ENCODE measurements at places on chromosomes 16 and 17.

- no peak for DNase-seq
Observed at GRCh38 chr17:38693700-38694329, 11.3 kb upstream of the MLLT6 start.

GRCh38 chr17:7732981-7733539 lies 15.5 kb downstream of the DNAH2 start:
- no peak for DNase-seq

GRCh38 chr16:30541502-30542329 lies 7.1 kb upstream of the ZNF747 start:
- no peak for DNase-seq

DNA sequence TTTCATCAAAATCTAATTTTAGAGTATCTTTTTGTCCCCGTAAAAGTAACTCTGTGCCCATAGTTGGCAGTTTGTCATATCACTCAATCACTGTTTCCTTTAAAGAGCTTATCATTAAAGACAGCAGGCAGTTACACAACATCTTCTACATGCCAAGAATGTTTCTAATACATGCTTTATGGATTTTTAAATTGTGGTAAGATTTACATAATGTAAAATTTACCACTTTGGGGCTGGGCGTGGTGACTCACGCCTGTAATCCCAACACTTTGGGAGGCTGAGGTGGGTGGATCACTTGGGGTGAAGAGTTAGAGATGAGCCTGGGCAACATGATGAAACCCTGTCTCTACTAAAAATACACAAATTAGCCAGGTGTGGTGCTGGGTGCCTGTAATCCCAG lies 687.2 kb downstream of the WWOX start:
- no peak for DNase-seq

DNA sequence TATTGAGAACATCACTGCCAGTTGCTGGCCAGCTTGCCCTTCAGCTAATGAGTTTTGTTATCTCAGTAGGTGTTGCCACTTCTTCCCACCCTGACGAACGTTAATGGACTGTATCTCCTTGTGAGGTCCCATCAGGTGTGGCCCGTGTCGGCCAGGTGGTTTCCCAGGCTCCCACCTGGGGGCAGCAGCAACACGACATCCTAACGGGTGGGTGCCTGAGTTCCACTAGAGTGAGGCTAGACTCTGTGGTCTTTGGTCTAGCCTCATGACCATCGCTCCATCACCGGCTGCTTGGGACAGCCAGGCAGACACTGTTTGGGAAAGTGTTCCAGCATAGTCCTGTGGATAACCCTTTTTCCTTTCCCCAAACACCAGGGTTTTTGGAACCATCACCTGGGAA lies 45.6 kb upstream of the LCMT1 start:
- DNase-seq, result no peak

DNA sequence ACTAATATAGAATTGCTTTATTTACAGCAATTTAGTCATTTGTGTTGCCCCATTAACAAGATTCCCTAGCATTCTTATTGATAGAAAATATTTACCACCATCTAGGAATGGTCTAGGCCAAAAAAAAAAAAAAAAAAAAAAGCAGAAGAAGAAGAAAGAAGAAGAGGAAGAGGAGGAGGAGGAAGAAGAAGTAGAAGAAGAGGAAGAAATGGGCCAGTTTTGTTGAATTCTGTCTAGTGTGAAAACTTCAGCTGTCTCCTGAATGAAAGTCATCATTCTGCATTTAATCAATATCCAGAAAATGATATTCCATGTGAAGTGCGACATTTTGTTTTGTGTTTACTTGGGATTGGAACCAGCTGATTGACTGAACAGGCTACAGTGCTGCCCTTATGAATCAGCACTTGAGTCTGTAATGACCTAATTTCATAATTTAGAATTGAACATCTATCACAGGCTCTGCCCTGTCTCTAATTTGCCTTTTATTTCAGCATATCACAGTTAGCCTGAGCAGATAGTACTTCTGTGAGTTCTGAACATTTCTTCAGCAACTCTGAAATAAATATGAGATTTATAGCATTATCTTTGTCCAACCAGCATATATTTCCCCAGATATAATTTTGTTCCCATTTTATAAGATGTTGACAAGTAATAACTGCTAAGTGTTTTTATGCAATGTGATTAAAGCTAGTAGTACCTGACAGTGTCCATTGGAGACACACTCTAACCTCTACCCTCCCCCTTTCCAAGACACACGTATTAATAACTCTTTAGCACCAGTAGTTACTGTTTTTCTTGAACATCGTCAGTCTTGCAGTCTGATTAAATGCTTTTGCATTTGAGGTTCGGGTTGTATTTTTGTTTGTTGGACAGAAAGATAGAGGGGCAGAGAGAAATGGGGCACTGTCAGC lies 5.9 kb downstream of the ANKFN1 start:
- DNase-seq, result no peak

DNA sequence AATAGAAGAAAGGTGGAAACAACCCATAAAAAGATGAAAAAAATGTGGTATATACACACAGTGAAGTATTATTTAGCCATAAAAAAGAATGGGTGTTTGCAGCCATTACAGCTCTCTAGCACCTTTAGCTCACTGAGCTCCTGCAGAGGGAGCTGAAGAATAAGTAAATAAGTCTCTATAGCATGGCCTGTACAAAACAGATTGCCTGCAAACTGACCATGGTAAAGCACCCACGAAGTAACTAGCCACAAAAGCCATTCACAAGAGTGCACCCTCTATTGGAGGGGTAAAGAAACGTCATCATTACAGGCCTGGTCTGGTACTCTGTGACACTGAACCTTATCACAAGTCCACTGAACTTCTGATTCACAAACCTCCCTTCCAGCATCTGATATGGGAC lies 76.3 kb downstream of the USP32 start:
- no peak for DNase-seq

DNA sequence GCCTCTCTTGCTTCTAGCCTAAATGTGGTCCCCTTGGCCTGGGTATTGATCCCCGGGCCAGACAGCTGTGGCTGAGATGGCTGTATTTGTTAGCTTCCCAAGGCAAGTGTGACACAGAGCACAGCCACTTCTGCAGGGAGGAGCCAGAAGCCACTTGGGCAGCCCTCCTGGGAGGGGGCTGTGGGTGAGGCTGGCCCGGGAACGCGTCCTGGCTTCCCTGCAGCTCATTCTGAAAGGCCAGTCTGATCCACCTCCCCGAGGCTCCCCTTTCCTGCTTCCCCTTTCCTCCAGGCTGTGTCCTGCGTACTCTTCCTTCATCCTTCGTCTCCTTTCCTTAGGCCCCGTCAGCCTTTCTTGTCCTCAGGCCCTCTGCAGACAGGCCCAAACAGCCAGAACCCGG lies 8.0 kb downstream of the SERPINF2 start:
- no peak for DNase-seq

GRCh38 chr17:48502901-48503300 lies 27.9 kb downstream of the HOXB1 start:
- DNase-seq, result no peak

DNA sequence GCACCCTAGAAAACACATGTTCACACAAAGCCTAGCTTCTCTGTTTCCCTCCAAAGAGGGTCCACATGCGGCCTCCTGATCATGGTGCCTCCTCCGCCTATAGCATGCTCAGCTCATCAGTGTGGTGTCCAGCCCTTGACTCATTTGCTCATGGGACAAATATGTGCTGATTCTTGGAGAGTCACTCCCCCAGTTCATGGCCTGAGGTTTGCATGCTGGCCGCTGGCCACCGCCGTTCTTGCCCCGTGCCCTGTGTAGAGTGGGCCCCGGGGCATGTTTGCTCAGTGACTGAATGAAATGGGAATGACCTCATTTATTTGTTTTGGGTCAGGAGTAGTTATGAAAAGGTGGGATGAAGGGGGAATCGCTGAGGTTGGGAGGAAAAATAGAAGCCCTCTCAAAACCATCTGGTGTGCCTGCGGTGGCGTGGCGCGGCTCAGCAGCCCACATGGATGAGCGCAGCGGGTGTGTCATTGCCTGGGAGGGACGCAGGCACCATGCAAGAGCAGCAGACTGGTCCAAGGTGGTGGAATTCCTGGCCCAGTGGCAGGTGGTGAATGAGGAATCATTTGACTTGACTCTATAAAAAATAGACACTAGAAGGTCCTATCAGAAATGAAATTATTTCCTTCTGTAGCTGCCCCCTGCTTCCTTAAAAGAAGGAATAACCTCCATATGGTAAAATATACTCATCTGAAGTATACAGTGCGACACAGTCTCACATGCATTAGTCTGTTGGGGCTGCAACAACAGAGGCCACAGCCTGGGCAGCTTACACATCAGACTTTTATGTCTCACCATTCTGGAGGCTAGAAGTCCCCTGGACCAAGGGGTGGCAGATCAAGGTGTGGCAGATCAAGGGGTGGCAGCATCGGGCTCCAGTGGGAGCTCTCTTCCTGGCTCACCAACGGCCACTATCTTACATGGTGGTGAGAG lies 31.7 kb downstream of the CRISPLD2 start:
- no peak for DNase-seq

DNA sequence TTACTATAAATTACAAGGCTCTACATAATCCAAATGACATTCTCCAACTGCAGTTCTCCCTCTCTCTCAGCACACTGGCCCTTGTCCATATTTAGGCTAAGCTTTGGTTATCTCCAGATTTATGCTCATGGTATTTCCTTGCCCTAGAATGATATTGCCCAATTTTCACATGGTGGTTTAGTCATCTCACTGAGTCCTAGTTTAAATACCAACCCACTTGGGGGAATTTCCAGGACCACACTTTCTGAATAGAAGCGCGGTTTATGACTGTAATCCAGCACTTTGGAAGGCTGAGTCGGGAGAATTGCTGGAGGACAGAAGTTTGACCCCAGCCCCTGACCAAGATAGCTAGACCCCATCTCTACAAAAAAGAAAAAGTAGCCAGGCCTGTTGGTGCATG lies 280.1 kb upstream of the MON1B start:
- DNase-seq, result no peak

- DNase-seq, result no peak
Observed at GRCh38 chr16:66927918-66928649, 2.7 kb upstream of the RRAD start.

GRCh38 chr16:88195269-88195705 lies 187.5 kb upstream of the ZNF469 start:
- DNase-seq, result no peak

- no peak for DNase-seq
Observed at GRCh38 chr16:19542138-19542821, 13.2 kb upstream of the VPS35L start.
